ENCODE measurements at places on chromosomes 5 and 9. TPM values are rescaled to one million over a fixed set of nuclear protein-coding genes. Genes with fewer than 3 reads are reported as not detected.

Gene FSD1L
- 3.0 TPM for total RNA-seq

Gene ANKRD31
- total RNA-seq: 0.14 TPM

Gene NMUR2
- not detected for total RNA-seq

Gene LURAP1L
- total RNA-seq: 71.4 TPM

Gene SLC6A7
- total RNA-seq: not detected

Gene TLX3
- not detected for total RNA-seq

Gene NPR3
- 422 TPM for total RNA-seq

Gene SLC34A1
- not detected for total RNA-seq

Gene IL13
- not detected for total RNA-seq

Gene FCN1
- total RNA-seq: not detected

Gene PTGR1
- total RNA-seq: 115 TPM

Gene GFI1B
- not detected for total RNA-seq

Gene MSANTD3
- total RNA-seq: 65.3 TPM

Gene AUH
- 34.4 TPM for total RNA-seq

Gene C9orf153
- total RNA-seq: 0.18 TPM

Gene SMIM33
- not detected for total RNA-seq

Gene GRM6
- total RNA-seq: not detected

Gene NOXA1
- total RNA-seq: 0.57 TPM

Gene DNAH5
- total RNA-seq: 2.3 TPM

Gene GPR21
- total RNA-seq: 1.1 TPM

Gene SPATA31C1
- total RNA-seq: not detected

Data from smooth muscle cell of bladder (primary cell).